MCF 10A (cell line): ENCODE measurements at places on chromosomes 5 and 9. TPM values are rescaled to one million over a fixed set of nuclear protein-coding genes. Genes with fewer than 3 reads are reported as not detected.

The BTNL9 gene
- not detected in 2 replicates for total RNA-seq

The PLPP1 gene
- total RNA-seq: 7.5 and 10.4 TPM in 2 replicates

DNA sequence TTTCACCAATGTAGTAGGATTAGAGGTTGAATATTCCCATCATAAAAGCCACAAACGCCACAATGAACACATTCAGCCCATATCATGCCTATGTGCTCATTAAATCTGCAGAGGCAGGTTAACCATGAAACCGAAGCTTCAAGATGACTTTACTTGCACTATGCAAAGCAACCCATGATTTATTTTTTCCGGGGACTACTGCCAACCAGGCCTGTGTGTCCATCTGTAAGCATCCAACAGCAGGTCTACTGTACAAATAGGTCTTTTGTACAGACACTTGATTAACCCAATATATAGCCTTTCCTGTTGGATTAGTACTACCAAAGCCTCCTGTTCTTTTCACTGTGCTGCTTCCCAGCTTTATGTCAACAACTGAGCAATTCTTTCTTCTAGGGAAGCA lies 104.9 kb upstream of the CDH10 start:
- no peak for DNase-seq
- no peaks in the 10 kb centered on the region for H3K36me3 ChIP-seq
- peaks cover 6% of the 10 kb centered on the region for H3K4me1 ChIP-seq
- no peak overlapping the region for H3K4me3 ChIP-seq
- H3K27ac ChIP-seq: no peak overlapping the region

GRCh38 chr9:93562157-93562556 lies 14.2 kb upstream of the PHF2 start:
- H3K27ac ChIP-seq: no peak overlapping the region
- no peak for DNase-seq
- peaks cover 82% of the 10 kb centered on the region for H3K36me3 ChIP-seq
- no peaks in the 10 kb centered on the region for H3K27me3 ChIP-seq
- no peaks in the 10 kb centered on the region for H3K4me1 ChIP-seq
